ENCODE measurements at places on chromosomes 7 and 10. TPM values are rescaled to one million over a fixed set of nuclear protein-coding genes. Genes with fewer than 3 reads are reported as not detected.

The FAM241B gene
- total RNA-seq, result 1.2 TPM

The PKD2L1 gene
- total RNA-seq, result not detected

DNA sequence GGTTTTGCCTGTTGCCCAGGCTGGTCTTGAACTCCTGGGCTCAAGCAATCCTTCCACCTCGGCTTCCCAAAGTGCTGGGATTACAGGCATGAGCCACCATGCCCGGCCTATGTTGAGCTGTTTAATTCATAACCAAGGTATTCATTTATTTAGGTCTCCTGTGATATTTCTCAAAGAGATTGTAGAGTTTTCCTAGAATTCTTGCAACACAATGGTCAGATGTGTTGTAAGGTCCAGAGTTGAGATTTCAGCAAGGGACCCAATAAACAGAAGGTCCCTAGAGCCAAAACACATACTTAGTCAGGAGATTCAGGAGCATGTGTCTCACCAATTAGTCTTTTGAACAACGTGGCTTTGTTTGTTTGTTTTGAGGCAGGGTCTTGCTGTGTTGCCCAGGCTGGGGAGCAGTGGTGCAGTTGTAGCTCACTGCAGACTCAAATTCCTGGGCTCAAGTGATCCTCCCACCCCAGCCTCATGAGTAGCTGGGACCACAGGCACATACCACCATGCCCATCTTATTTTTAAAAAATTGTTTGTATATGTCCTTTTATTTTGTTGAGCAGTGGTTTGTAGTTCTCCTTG, 321.3 kb upstream of the GALNT17 start:
- DNase-seq, result no peak

DNA sequence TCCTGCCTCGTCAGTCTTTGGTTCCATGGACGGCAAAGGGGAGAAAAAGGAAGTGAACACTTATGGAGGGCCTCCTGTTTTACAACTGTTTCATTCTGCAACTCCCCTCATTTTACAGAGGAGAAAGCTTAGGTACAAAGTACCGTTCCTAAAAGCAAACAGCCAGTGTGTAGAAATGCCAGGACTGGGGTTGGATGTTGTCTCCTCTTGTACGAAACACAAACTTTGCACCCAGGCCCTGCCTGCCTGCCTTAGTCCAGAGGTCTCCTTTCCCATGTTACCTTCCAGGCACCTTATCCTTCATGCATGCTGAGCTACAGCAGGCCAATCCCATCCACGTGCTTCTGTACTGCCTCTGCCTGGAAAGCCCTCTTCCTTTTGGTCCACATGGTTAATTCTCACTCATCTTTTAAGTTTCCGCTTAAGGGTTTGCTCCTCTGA, 86.0 kb downstream of the ICA1 start:
- no peak for DNase-seq

GRCh38 chr10:60808036-60808435, 29.8 kb downstream of the CDK1 start:
- no peak for DNase-seq

GRCh38 chr7:156892081-156892800, 742 bp downstream of the LMBR1 start:
- peak; percentile 72 for DNase-seq

GRCh38 chr10:12181065-12181775, 14.5 kb downstream of the NUDT5 start:
- no peak for DNase-seq

The TMEM254 gene
- total RNA-seq, result 12.7 TPM

- DNase-seq, result no peak
Observed at GRCh38 chr7:103805346-103805745, 184.1 kb downstream of the RELN start.

GRCh38 chr7:70319057-70319456, 720.8 kb downstream of the AUTS2 start:
- no peak for DNase-seq

DNA sequence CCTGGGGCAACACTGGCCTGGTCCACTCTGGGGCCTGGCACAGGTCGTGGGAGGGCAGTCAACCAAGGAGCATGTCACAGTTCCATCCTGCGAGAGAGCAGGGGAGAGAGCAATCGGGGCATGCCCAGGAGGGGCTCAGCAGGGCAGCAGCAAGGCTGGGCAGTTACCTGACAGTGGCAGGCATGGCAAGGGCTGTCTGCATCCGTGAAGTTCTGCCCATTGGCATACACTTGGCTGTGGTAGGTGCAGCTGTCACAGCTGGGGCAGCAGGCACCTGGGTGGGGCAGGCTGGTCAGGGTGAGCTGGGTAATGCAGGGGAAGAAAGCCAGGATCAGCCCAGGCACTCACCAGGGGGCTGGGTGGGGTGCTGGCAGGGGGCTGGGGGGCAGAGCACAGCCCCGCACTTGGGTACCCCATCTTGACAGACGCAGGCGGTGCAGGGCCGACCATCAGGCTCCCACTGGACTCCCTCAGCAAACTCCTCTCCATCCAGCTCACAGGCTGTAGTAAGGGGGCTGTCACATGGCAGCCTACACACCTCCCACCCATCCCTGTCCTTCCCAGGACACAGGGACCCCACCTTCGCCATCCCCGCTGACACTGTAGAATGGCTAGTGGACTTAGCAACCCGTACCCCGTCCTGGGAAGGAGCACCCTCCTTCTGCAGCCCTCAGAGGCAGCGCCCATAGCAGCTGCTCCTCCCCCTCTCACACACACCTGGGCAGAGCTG, 17.8 kb downstream of the KCP start:
- no peak for DNase-seq

- DNase-seq, result no peak
Observed at GRCh38 chr10:86922553-86922961, 34.9 kb downstream of the MMRN2 start.

DNA sequence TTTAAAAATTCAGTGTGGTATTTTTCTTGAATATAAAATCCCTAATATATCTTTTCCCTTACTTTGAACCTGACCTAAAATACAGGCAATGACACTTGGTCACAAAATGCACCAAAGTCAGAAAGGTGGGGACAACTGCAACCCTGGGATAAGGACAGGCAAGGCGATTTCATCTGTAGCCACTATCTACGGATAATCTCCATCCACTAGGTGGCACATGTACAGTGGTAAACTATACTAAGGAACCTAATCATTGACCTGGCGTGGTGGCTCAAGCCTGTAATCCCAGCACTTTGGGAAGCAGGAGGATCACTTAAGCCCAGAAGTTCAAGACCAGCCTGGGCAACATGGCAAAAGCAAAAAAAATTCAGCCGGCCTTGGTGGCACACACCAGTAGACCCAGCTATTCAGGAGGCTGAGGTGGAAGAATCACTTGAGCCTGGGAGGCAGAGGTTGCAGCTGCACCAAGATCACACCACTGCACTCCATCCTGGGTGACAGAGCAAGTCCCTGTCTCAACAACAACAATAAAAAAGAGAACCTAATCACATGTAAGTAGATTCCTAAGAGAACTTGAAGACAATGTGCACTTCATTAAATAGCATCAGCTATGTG, 98.9 kb downstream of the KMT2C start:
- DNase-seq, result peak; percentile 62

- peak; percentile 20 for DNase-seq
Observed at GRCh38 chr10:21173802-21174714, 276.9 kb upstream of the NEBL start.

DNA sequence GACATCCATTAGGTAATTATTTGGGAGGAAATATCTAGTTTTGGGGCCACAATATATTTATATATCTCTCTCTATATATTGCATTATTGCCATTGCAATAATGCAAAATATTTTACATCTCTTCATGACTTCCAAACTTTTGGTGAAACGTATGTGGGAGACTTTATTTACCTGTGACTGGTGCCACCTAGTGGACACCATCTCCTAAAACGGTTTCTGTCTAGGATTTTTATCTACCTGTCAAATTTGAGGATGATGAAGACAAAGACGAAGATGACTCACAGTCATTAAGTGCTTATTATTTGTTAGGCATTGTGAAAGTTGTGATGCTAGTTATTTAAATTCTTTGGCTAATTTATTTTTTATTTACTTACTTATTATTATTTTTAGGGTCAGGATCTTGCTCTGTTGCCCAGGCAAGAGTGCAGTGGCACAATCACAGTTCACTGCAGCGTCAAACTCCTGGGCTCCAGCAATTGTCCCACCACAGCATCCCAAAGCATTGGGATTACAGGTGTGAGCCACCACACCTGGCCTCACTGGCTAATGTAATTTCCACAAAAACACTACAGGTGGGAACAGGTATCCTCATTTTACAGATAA, 18.7 kb upstream of the CBLL1 start:
- DNase-seq, result peak; percentile 33

GRCh38 chr7:119572132-119572531, 700.8 kb upstream of the KCND2 start:
- DNase-seq, result peak; percentile 8

GRCh38 chr10:132136689-132137088, 50.1 kb upstream of the DPYSL4 start:
- no peak for DNase-seq

All from SJCRH30 (cell line).